DMS 273 treated with DMSO at 0.1 percent for 48 hours (cell line): ENCODE measurements at places on chromosomes 13 and 19.

- no peak for DNase-seq
Measured at GRCh38 chr19:13215572-13216380, 65.6 kb downstream of the IER2 start.

DNA sequence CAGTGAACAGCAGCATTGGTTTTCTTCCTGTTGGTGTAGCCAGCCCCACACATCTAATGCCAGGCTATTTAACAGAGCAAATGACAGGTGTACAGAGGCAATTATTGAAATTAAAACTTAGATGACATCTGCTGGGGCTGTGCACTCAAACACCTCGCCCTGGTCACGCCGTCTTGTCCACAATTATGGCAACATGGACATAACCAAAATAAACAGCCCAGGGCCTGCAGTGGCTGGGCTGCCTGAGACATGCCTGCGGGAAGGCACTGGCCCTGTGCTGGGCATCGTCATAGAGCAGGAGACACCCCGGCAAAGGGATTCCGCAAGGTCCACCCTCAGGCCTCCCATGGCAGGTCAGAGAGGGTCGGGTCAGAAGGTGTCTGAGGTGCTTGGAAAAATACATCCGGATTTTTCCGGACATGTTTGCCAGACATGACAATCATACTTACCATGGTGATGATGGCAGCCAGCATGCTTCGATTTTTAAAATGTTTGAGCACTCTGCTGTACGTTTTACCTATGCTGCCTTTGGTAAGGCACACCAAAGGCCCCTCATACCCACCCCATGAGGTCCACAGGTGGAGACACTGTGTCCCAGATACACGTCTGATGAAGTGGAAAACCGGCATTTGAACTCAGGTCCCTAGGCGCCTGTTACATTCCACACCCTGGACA is 47.8 kb downstream of the TSHZ3 start:
- no peak for DNase-seq

GRCh38 chr13:98273067-98273823 is 96.2 kb upstream of the RNF113B start:
- no peak for DNase-seq

DNA sequence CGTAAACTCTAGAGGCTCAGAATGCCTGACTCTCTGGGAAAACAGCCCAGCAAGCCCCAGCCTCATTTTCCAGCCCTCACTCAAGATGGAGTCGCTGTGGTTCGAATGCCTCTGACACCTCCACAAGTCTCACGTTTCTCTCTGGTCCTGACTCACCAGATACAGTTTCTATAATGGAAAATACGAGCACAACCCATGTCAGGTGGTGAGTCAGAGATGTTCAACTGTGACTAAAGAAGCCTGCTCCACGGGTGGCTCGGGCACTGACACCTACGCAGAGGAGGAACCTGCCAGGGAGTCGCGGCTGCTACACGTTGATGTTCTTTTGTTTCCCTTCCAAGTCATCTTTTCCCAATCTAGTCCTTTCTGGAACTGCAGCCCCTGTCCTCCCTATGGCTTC is 87.1 kb upstream of the STK24 start:
- no peak for DNase-seq

DNA sequence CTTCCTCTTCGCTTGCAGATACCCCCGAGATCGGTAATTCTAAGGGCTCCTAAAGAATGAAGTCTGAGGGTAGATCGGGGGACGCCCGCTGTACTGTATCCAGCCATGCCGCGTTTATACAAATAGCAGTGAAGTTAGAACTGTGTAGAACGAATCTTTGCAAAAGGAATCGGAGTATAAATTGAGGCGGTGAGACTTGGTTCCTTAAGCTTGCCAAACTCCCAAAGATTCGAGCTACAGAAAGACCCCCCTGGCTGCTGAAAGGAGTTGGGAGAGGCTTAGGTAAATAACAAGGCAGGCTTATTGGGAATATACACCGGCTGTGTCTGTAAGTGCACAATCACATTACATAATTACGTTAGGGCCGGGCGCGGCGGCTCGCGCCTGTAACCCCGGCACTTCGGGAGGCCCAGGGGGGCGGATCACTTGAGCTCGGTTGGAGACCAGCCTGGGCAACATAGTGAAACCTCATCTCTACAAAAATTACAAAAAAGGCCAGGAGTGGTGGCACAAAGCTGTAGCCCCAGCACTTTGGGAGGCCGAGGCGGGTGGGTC is 12.2 kb downstream of the TMEM160 start:
- no peak for DNase-seq

- DNase-seq, result no peak
Measured at GRCh38 chr19:33312065-33312464, 9.7 kb upstream of the CEBPA start.

DNA sequence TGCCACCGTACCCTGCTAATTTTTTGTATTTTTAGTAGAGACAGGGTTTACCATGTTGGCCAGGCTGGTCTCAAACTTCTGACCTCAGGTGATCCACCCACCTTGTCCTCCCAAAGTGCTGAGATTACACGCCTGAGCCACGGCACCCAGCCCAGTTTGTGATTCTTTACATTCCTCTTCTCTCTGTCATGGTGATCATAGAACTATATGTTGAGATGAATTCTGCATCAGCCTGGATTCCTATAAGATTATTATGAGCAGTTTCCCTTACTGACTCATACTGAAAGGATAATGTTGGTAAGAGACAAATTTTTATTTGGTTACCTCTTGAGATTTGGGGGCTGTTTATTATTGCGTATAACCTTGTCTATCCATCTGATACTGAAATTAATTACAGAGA is 121.5 kb upstream of the CSNK1A1L start:
- no peak for DNase-seq

DNA sequence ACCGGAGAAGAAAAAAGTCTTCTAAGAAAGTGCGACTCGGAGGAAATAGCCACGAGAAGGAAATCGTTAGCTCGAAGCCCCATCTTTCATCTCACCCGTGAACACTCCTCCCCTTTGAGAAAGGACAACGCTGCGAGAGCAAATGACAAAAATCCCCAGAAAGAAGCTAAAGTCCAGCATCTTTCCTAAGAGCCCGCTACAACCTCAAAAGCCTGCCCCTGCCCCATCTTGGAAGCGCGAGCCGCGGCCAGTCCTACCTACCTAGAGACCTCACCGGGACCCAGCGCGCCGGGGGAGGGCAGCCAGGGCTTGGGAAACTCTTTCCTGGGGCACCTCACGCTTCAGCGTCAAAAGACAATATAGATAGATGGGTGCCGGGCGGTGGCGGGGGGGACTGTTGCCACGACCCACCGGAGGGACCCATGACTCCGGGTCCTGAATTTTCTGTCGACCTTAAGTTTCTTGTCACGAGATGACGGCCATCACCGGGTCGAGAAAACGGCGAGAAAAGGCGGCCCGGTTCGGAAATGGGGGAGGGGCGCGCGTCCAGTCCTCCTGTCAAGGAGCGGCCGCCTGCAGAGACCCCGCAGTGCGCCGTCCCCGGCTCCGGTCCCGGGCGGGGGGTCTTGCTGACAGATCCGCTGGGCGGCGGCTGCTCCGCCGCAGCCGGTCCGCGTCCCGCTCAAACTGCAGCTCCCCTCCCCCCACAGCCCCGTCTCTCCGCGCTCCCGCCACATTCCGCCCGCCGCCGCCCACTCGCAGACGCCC is 65.9 kb downstream of the KCNRG start:
- no peak for DNase-seq

DNA sequence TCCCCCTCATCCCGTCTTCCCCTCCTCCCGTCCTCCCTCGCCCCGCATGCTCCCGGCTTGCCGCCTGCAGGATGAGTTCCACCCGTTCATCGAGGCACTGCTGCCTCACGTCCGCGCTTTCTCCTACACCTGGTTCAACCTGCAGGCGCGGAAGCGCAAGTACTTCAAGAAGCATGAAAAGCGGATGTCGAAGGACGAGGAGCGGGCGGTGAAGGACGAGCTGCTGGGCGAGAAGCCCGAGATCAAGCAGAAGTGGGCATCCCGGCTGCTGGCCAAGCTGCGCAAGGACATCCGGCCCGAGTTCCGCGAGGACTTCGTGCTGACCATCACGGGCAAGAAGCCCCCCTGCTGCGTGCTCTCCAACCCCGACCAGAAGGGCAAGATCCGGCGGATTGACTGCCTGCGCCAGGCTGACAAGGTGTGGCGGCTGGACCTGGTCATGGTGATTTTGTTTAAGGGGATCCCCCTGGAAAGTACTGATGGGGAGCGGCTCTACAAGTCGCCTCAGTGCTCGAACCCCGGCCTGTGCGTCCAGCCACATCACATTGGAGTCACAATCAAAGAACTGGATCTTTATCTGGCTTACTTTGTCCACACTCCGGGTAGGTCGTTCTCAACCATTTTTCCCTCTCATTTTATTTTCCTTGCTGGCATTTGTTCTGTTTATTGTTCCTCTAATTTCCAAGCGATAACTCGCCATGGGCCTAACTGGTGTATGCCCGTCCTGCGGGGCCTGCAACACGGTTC is 29.8 kb downstream of the NFIX start:
- DNase-seq, result no peak

DNA sequence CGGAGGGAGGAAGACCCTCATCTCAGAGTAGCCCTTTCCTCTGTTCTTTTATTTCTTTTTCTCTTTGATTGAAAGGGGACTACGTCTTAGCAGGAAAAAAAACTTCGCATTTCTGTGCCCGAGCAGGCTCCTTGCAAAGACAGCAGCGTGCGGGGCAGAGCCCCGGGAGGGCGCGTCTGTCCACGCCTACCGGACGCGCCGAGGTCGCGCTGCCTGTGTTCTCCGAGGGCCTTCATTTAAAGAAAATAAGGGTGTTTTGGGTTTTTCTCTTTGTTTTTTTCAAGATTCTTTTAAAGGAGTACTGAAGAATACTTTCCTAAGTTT is 29.2 kb downstream of the CERS1 start:
- DNase-seq, result no peak

GRCh38 chr19:18543814-18544475 is 572 bp upstream of the FKBP8 start:
- no peak for DNase-seq
